Ureter (tissue), 1 donor: ENCODE measurements at places on chromosomes 1 and 21. TPM values are rescaled to one million over a fixed set of nuclear protein-coding genes. Genes with fewer than 3 reads are reported as not detected.

- DNase-seq: no peak
Measured at GRCh38 chr1:184033711-184034167, 3.8 kb downstream of the COLGALT2 start.

Gene FLG2
- total RNA-seq: not detected

DNA sequence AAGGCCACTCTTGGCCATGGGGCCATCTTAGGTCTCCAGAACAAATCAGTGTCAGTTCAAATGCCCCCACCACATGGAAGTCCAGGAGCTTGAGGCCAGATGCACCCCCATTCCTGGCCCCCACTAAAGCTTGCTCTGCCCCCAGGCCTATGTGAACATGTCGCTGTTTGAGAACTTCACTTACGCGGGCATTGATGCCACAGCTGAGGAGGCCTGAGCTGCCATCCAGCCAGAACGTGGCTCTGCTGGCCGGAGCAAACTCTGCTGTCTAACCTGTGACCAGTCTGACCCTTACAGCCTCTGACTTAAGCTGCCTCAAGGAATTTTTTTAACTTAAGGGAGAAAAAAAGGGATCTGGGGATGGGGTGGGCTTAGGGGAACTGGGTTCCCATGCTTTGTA lies 15.1 kb upstream of the MPL start:
- no peak for DNase-seq

GRCh38 chr1:218943371-218943770 lies 230.3 kb upstream of the LYPLAL1 start:
- DNase-seq: no peak

DNA sequence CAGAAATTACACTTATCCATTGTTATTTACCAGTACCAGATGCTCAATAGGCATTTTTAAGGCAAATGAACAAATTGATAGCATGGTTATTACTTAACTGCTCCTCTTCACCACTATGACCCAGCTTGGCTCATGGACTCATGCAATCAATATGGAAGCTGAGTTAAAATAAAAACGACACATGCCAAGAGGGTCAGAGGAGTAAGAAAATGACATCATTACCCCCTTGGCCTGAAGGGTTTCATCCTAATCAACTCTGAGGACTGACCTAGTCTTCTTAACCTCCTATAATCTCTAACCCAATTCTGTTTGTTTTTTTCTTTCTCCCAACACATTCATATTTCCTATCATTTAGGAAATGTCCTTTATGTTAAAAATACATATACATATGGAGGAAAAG lies 41.6 kb downstream of the IRF2BP2 start:
- no peak for DNase-seq

DNA sequence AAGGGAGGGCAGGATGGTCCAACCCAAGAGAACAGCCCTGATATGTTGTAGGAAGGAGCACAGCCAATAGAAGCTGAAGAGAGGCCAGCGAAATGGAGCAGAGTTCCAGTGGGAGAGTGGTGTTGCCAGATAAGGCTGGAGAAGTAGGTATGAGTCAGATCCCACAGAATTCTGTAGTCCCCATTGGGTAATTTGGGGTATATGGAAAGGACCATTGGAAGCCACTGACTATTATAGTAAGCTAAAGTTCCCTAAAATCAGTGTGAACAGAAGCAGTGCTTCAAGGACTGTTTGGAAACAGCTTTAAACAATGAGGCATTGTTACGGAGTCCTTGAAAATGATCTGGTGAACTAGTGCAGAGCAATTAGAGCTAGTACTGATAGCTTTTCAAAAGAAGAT lies 63.0 kb downstream of the DISP1 start:
- no peak for DNase-seq

Gene F11R
- 166 TPM for total RNA-seq

DNA sequence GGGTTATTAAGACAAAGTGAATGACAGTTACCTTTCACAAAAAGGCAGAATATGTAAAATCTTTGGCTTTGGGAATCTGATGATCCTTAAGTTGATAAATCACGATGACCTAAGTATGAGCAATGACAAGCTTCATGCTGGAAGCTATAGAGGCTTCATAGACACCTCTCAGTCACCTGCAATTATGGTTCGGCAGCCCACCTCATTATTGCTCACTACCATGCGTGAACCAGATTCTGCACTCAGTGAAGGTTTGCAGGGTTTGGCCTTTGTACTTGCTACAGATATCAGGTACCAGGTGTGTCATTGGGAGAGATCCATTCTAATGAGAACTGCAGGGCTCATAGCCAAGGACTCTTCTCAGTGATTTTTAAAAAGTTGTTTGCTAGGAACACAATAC lies 163.5 kb downstream of the KCTD3 start:
- no peak for DNase-seq

Gene ACOT11
- total RNA-seq: 53.7 TPM

GRCh38 chr1:203288400-203288799 lies 16.9 kb upstream of the BTG2 start:
- DNase-seq: no peak

- no peak for DNase-seq
Measured at GRCh38 chr1:3899754-3900149, 320 bp downstream of the C1orf174 start.

- no peak for DNase-seq
Measured at GRCh38 chr1:222927031-222927430, 112.2 kb downstream of the DISP1 start.

DNA sequence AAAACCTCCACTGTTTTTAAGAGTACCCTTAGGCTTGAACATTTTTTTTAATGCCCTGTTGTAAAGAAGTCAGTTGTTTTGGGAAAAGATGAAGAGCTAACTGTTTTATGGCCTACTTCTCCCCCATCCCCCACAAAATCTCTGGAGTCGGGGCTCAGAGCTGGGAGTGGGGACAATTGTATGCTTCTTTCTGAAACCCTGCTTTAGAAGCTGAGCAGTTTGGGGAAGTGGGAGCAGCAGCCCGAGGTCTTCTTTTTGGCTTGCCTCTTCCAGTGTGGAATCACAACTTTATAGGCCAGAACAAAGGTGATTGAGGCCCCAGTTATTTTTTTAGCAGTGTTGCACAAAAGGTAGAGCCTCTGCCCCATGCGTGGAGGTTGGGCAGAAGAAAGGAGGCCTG lies 25.2 kb downstream of the PPP2R5A start:
- no peak for DNase-seq

- DNase-seq: no peak
Measured at GRCh38 chr1:48523558-48523957, 51.6 kb upstream of the SPATA6 start.

DNA sequence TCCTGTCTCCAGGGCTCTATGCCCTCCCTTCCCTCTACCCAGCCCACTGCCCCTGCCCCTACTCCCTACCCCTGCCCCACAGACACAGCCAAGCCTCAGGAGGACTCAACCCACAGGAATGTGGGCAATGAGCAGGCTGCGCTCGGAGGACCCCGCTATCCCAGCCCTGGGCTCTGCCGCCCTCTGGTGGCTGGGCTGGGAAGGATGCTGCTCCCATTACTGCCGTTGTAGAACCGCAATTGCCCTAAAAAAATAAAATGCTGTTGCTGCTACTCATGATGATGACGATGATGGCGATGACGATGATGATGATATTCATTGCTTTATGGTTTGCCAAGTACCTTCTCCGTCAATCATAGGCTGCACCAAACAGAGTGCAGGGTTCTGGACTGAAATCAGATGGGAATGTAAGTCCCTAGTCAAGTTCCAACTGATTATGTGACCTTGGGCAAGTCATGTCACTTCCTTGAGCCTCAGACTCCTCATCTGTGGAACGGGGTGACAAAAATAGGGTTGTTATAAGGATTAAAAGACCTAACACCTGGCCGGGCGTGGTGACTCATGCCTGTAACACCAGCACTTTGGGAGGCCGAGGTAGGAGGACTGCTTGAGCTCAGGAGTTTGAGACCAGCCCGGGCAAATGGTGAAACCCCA lies 24.6 kb downstream of the ARHGEF19 start:
- DNase-seq: peak; percentile 76

DNA sequence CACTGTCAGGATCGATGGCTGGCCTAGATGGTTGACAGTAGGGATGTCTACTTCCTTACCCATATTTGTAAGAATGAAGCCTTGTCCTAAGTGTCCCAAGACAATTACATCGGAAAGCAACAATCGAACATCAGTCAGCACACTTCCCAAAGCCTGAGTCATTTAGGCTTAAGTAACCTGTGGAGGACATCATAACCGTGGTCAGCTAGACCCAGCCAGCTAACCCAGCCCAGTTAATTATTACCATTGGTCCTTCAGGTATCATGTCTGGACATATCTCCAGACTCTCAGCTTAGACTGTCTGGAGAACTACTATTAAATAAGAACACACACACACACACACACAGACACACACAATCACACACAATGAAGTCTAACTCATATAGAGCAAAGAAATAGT lies 264.7 kb downstream of the TRABD2B start:
- DNase-seq: no peak

Gene KCNQ4
- 3.7 TPM for total RNA-seq

GRCh38 chr1:177611402-177611801 lies 358.5 kb downstream of the SEC16B start:
- DNase-seq: no peak

GRCh38 chr1:241022366-241022765 lies 334.6 kb downstream of the RGS7 start:
- DNase-seq: no peak

DNA sequence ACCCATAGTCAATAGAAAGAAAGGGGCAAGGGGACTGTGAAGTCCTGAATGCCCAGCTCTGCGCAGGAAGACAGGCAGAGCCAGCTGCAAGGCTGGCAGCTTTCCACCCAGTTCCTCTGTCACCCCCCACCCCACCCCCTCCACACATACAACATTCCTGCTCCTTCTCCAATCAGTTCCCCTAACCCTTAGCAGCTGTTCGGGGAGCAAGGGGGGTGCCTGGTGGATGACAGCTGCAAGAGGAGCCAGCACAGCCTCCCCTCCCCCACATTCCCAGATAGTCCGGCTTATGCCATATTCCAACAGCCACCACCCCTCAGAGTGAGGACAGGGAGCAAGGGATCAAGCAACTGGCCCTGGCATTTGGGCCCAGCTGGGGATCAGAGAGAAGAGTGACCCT lies 9.7 kb downstream of the ARHGEF2 start:
- no peak for DNase-seq

- DNase-seq: no peak
Measured at GRCh38 chr1:18144916-18145647, 37.5 kb downstream of the IGSF21 start.

GRCh38 chr1:93095804-93096585 lies 16.9 kb downstream of the MTF2 start:
- DNase-seq: no peak

Gene DPYD
- total RNA-seq: 31.2 TPM

DNA sequence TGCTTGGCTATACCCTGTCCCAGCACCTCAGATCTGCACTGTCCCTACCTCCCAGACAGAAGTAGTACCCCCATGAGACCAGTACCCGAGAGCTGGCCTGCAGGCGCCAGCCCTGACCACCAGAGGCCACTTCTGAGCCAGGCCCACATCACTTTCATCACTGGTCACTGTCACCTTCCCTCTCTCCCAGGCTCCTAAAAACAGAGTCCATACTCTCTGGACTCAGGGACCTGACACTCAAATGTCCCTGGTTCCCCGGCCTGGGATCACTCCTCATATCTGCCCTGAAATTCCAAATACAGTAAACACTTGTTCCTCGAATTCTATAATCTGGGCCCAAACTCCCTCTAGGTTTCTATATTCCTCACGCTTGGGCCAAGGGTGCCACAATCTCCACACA lies 18.7 kb downstream of the TMEM53 start:
- DNase-seq: no peak

Gene CRYZL1
- 54.0 TPM for total RNA-seq

Gene PROK1
- 9.3 TPM for total RNA-seq

Gene KCNA2
- total RNA-seq: 2.6 TPM

Gene LYPD8
- total RNA-seq: not detected

GRCh38 chr21:37751268-37751975 lies 164.8 kb downstream of the KCNJ6 start:
- no peak for DNase-seq

- DNase-seq: no peak
Measured at GRCh38 chr1:203754455-203754864, 10.5 kb upstream of the LAX1 start.

DNA sequence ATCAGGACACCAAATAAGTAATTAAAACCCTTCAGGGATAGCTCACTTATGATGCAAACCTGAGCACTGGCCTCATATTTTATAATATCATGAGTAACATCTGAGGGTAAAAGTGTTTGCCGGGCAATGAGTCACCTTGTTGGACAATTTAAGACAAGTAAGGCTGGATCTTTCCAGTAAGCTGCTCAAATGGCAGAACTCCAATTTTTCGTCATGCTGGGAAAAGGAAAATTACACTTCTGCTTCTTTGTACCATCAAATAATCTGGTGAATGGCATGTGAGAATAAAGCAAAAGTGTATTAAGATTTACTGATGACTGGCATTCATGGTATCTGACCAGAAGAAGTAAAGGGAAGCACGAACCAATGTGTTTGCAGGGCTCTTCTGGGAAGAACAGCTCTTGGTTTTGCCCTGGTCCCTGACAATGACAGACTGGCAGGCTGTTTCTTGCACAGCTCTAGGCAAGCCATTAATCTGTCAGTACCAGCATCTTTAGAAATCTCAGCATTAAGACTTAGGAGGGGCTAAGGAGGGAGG lies 392.2 kb downstream of the VAV3 start:
- peak; percentile 63 for DNase-seq

Gene FCAMR
- not detected for total RNA-seq

GRCh38 chr21:42232176-42232825 lies 13.4 kb downstream of the ABCG1 start:
- no peak for DNase-seq

DNA sequence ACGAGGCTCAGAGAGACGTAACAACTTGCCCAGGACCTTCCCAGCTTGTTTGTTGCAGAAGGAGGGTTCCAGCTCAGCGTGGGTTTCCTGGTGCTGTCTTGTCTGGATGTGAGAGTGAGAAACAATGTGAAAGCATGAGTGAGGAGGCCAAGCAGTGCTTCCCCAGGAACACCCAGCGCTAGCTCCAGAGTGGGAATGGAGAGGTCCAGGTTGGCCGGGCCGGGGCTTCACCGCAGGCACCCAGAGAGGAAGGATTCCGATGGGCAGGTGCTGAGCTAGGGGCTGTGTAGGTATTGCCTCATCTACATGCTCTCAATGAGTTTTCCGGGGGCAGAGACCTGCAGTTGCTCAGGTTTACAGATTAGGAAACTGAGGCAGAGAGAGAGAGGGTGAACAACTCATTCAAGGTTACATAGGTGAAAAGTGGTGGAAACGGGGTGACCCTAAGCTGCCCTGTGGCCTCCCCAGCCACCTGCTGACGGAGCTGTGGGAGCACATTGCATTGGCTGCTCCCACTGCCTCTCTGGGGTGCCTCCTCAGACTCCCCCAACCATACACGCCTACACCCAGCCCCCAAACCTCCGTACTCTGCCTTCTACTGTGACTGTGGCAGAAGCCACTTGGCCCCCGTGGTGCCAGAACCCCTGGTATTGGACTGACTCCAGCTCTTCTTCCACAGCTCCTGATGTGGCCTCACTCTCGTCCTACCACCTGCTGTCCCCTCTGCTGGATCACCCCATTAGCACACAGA lies 51.2 kb downstream of the B3GALT5 start:
- no peak for DNase-seq

GRCh38 chr1:200971428-200971903 lies 52.0 kb downstream of the KIF21B start:
- DNase-seq: no peak

Gene EPS15
- total RNA-seq: 86.2 TPM
